ENCODE measurements at places on chromosomes 1 and 21.

- DNase-seq, result no peak
Observed at GRCh38 chr1:115539061-115539460, 102.7 kb upstream of the VANGL1 start.

DNA sequence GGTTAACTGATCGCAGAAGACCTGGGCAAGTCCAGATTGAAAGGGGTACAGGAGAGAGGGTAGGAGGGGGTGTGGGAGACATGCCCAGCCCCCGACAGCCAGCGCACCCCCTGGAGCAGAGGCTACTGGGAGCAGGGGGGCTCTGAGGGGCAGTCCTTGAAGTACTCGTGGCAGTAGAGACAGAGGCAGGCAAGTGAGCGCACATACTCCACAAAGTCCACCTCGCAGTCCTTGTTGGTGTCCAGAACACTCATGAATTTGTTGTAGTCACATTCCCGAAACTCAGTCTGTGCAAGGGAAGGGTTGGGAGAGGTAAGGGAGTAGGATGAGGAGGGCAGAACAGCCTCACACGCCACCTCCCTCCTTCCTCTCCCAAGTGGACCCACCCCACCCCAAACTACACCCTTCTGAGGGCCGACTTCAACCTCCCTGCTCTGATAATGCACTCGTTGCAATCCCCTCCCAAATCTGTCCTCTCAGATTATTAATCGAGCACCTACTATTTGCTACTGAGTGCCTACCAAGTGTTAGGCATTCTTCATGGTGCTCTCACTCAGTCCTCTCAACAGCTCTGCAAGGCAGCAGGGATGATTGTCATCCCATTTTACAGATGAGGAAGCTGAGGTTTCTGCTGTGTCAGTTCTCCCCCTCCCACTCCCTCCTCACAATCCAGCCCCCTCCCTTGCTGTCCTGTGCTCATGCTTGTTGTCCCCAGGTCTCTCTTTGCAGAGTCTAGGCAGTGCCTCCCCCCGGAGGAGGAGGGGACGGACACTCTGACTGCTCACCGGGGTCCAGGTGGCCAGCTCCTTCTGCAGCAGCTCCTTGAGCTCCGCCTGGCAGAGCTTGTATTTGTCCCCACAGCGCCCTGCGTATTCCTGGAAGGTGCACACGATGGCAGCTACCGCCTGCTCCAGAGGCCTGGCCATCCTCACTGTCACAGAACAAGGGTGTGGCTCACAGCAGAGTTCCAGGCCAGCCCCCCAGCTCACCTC lies 1.2 kb downstream of the S100A3 start:
- DNase-seq, result no peak

DNA sequence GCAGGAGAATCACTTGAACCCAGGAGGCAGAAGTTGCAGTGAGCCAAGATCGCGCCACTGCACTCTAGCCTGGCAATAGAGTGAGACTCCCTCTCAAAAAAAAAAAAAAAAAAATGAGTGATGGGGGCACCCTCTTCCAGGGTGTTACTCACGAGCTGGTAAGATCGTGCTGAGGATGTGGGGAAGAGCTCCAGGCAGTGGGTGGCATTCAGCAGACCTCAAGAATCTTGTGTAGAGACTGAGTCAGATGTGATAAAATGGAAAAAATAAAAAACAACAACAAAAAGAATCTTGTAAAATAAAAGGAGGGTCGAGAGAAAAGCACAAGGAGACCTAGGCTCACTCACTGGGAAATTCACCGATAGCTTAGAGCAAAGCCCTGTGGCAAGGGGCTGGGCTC lies 38.5 kb downstream of the EPHA2 start:
- DNase-seq, result no peak

DNA sequence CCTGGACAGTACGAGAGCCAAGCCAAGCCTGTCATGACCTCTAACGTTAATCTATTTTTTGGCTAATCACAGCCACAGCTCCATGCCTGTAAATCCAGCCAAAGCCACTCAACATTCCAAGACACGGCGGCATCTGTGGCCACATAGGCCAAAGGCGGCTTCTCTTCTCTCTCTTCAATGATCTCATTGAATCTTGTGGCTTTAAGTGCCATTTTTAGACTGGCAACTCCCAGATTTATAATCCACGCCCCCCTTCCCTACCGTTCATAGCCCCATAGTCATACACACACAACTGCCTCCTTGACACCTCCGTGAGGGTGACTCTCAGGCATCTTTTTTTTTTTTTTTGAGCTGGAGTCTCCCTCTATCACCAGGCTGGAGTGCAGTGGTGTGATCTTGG lies 5.7 kb upstream of the SELENON start:
- DNase-seq, result no peak

- DNase-seq, result no peak
Observed at GRCh38 chr21:43703035-43703880, 15.7 kb upstream of the PDXK start.

- no peak for DNase-seq
Observed at GRCh38 chr1:17581389-17582123, 42.1 kb downstream of the ARHGEF10L start.

GRCh38 chr1:169943963-169944526 lies 50.3 kb upstream of the SCYL3 start:
- no peak for DNase-seq

DNA sequence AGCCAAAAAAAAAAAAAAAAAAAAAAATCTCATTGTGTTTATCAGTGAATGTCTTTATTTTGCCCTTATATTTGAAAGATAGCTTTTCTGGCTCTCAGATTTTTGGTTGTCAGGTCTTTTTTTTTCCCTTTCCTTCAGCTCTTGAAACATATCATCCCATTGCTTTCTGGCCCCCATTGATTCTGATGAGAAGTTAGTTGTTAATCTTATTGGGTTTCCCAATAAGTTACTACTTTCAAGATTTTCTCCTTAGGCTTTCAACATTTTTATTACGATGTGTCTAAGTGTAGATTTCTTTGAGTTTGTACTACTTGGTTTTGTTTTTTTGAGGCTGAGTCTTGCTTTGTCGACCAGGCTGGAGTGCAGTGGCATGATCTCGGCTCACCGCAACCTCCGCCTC lies 14.7 kb upstream of the SOAT1 start:
- DNase-seq, result no peak

GRCh38 chr1:180382326-180383115 lies 119.9 kb downstream of the ACBD6 start:
- DNase-seq, result no peak

DNA sequence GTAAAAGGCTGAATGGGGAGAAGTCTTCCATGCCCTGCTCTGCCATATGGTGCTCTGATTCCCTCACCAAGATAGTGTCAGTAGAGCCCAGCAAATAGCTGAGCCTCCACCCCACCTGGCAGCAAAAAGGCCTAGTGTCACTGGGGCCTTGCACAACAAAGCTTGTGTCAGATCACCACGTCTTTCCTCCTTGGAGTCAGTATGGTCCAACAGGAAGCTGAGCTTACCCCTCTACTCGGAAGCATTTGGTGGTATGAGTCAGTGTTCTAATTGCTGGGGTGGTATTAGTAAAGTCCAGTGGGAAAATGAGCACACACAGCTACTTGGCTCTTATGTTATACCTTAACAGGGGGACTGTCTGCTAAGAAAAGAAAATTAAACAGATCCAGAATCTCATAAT lies 18.7 kb upstream of the RRP15 start:
- no peak for DNase-seq

DNA sequence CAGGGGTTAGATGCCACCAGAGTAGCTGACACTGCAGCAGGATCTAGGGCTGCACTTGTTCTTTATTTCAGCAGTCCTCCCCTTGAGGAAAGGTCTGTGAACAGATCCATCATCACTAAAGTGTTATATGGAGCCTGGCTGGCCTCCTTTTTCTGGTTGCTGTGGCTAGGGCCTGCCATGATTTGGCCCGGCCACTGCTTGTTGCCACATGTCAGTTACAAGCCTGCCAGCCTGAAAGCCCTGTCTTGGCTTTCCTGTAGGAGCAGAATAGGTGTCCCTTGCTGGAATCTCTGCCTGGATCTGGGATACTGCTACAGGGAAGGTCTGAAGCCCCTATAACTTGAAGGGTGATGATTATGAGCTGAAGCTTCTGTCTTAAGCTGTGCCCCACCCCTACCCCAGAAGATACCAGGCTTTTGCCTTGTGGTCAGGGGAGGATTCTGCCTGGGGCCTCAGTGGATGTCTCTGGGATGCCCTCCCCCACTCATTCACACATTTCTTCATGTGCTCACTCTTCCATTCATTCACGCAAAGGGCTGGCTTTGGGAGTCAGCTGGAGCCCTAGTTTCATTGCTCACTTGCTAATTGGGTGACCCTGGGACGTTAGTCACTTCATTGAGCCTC lies 64.7 kb downstream of the NDUFS5 start:
- no peak for DNase-seq

- no peak for DNase-seq
Observed at GRCh38 chr1:104593413-104594187, 843.9 kb downstream of the AMY1C start.

GRCh38 chr1:75768016-75768415 lies 18.0 kb upstream of the RABGGTB start:
- no peak for DNase-seq

GRCh38 chr1:62484824-62485468 lies 48.1 kb downstream of the USP1 start:
- no peak for DNase-seq

GRCh38 chr1:150154143-150154542 lies 4.4 kb downstream of the PLEKHO1 start:
- DNase-seq, result no peak

GRCh38 chr1:51851882-51852396 lies 26.6 kb downstream of the NRDC start:
- DNase-seq, result no peak

- DNase-seq, result peak; percentile 65
Observed at GRCh38 chr1:108561689-108562326, 1.9 kb downstream of the EEIG2 start.

DNA sequence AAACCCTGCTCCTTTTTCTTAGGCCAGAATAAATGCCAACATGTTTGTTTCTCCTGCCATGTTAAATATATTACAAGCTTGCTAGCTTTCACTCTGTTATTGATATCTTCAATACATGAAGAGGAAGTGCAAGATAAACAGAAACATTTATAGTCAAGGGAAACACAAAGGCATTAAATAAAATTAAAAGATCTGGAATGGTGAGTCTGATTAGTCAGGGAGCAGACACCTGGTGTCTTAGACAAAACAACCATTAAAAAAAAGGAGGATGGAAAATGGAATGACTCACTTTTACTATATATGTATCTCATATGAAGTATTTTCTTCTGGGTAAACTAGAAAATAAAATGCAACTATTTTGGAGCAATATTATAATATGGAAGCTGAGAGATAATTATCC lies 123.3 kb downstream of the SMYD3 start:
- DNase-seq, result no peak

DNA sequence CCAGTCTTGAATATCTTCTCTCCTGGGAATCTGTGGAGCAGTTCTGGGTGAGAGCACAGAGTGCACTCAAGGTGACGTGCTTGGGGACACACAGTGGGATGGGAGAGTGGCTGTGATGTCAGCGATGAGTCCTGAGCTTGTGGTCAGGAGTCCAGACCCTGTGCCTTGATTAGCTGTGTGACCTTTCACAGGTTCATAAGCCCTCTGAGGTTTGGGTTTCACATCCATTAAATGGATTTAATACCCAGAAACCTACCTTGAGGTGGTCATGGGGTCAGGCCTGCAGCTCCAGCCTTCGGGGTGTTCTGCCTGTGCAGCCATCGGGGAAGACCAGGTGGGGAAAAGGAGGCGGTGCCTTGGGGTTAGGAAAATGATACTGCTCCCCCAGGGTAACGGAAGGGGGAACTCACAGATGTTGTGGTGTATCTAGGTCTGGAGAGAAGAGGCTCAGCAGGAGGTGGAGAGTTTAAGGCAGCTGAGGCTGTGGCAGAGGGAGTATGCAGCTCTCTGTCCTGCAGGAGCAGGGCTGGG lies 38.5 kb upstream of the ETV3 start:
- no peak for DNase-seq

DNA sequence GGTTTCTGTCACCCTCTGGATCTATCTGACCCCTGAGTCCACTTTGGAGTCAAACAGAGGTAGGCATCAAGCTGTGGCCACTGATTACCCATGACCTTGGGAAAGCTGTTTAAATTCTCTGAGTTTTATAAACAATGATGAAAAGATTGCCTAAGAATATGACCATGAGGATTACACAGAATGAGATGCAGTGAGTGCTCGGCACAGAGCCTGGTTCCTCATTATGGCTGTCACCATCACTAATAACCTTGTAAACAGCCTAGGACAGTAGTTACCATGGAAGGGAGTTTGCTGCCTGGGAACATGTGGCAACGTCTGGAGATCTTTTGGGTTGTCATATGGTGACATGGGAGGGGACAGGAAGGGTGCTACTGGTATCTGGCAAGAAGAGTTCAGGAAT lies 248.3 kb upstream of the KAZN start:
- no peak for DNase-seq

- no peak for DNase-seq
Observed at GRCh38 chr1:246113555-246114095, 393.5 kb downstream of the SMYD3 start.

DNA sequence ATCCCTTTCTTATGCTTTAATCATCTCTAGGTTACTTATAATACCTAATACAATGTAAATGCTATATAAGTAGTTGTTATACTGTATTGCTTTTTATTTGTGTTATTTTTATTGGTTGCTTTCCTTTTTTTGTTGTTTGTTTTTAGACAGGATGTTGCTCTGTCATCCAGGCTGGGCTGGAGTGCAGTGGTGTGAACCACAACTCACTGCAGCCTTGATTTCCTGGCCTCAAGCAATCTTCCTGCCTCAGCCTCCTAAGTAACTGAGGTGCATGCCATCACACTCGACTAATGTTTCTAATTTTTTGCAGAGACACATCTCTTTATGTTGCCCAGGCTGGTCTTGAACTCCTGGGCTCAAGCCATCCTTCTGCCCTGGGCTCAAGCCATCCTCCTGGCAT lies 26.9 kb downstream of the KRTAP19-8 start:
- DNase-seq, result no peak

- no peak for DNase-seq
Observed at GRCh38 chr1:65393347-65393746, 27.1 kb upstream of the LEPR start.

DNA sequence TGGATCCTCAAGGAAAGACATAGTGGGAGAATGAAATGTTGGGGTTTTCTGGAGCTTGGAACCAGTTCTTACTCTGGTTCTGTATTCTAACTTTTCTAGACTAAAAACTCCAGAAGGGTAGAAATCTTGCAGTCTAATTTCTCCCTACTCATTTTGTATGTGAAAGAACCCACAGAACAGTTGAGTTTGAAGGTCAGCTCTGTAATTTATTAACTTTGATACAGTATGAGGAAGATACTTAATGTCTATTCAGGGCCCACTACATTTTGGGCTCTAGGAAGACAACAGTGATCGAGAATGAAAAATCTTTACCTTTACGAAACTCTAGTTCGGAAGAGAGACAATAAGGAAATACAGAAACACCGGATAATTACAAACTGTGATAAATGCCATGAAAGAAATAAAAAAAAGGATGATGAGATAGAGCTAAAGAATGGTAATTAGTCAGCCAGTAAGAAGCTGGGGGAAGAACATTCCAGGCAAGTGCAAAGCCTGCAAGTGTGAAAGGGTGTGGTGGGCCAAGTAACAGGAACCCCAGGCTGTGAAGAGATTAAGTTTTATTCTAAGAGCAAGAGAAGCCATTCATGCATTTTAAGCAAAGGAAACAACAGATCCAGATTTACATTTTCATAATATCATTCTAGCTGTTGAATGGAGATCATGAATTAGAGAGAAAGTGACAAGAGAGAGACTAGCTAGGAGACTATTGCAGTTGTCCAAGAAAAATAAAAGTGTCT lies 159.9 kb upstream of the HMCN1 start:
- no peak for DNase-seq

- DNase-seq, result no peak
Observed at GRCh38 chr21:29893687-29894086, 46.1 kb downstream of the GRIK1 start.

- no peak for DNase-seq
Observed at GRCh38 chr1:211557894-211558625, 20.9 kb downstream of the SLC30A1 start.

- no peak for DNase-seq
Observed at GRCh38 chr1:32339363-32339978, 3.4 kb upstream of the MARCKSL1 start.
